NCI-H510A (cell line): ENCODE measurements at places on chromosomes 13 and 19.

GRCh38 chr19:39263912-39264305 is 4.3 kb upstream of the IFNL2 start:
- DNase-seq, result no peak

DNA sequence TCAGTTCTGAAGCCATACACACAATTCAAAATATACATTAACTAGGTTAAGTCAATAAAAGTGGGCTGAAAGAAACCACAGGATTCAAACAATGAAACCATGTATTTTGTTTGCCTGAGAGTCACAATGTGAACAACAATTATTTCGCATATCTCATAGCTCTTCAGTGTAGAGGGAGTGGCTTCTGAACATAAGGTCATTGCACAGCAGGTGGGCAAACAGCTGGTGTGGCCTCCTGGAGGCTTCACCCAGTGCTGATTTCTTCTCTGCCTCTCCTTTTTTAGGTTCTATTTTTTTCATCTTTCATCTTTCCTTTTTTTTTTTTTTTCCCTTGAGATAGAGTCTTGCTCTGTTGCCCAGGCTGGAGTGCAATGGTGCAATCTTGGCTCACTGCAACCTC is 40.4 kb upstream of the ZNF254 start:
- peak; percentile 15 for DNase-seq

DNA sequence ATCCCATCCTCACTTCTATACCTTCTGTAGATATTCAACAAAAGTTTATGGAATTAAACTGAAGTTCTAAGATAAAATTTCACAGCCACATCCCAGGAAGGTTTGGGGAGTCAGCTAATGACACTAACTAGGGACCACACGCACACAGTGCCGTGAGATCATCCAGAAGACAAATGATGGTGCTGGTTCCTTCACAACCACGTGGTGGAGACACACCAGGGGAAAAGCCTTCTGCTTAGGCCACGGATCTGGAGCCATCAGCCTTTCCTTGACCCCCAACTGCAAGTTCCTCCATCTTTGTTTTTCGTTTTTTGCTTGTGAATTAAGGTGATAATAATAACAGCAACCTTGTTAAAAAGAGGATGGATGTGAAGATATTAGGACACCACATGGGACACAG is 241.6 kb upstream of the MAB21L1 start:
- no peak for DNase-seq

DNA sequence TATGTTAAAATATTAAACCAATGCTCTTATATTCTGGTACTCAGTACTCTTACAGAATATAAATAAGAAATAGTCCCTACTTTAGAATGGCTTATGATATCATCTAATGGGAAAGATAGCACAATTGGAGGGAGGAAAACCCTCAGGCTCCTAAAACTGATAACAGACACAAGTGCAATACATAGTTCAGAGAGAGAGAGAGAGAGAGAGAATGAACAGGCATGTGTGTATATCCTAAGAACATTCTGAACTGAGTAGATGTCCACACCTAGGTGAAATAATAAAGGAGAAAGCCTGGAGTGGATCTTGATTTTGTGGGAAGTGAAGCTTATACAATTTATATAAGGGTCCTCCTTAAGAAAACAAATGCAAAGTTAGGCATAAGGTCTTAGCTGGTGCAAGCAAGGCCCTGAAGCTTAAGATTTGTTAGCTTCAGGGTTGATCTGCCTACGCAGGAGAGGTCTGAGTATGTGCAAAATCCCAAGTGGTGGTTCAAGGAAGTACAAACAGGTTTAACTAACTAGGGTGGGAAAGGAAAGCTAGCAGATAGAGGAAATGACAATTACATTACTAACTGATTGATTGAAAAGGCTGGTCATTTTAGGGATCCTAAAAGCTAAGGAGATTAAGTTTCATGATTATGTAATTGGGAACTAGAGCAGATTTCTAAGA is 53.3 kb downstream of the SOX21 start:
- DNase-seq, result no peak

DNA sequence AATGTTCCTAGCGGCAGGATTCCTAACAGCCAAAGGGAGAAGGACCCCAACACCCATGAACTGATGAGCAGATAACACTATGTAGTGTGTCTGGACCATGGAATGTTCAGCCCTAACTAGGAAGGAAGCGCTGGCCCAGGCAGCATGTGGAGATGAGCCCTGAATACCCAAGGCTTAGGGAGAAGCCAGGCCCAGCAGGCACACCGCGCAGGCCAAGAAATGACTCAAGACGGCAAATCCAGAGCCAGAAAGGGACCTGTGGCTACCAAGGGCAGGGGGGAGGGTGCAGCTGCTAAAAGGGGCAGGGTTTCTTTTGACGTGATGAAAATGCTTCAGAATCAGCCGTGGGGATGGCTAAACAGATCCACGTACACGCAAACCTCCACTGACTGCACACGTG is 20.7 kb upstream of the TINCR start:
- no peak for DNase-seq

GRCh38 chr19:3251229-3251628 is 26.8 kb downstream of the CELF5 start:
- DNase-seq, result no peak

DNA sequence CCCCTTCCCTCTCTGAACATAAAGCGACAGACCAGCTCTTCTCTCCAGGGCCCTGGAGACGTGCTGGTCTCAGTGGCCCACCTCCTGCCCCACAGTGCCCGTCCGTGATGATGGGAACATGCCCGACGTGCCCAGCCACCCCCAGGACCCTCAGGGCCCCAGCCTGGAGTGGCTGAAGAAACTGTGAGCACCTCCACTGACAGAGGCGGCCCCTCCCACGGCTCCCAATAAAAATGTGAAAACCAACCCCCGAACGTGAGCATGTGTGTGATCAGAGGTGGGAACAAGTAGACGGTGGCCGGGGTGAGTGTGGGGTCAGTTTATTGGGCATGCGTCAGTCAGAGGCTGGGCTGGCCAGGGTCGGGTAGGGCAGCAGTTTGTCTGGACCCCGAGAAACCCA is 4.1 kb downstream of the NDUFA3 start:
- DNase-seq, result no peak

- peak; percentile 48 for DNase-seq
Measured at GRCh38 chr19:34220472-34221063, 33.8 kb upstream of the GARRE1 start.

DNA sequence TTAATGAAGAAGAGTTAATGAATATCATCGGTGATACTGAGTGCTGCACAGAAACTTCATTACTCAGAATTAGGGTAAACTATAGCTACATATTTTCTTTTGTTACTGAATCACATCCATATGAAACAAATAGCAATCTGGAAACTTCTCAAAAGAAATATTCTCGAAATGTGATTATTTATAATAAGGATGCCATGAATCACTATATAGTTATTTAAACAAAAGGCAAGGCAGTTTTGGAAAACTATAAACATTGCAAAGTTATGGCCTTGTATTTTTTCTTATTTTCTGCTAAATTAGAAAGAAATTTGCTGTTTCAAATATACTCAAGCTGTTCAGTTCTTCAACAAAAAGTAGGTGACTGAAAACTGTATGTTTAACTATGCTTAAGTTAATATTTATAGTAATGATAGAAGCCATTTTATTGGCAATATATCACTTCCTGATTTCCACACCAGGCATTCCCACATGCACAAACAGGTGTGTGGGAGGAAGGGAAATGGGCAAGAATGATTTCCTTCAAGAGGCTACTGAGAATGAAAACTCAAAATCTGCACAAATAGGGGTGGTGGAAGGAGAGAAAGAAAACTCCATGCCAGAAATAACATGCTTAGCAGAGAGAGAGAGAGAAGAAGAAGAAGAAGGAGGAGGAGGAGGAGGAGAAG is 74.5 kb upstream of the FRY start:
- DNase-seq, result no peak

DNA sequence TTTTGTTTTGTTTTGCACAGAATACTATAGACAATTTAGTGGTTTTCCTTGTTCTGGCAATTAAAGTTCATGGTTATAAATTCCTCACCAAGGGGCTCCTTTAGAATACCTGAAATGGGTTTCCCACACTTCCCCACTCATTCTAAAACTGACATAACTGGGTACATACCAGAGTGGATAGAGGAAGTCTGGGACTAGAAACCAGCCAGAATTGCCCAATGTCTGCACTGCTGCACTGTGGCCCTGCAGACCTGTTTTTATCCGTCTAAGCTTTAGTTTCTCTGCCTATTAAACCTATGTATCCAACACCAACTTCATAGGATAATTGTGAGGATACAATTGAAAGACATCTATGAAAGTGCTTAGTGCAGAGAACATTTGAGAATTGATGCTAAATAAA is 498.6 kb downstream of the KCTD12 start:
- DNase-seq, result no peak

GRCh38 chr13:102376318-102376717 is 25.5 kb downstream of the FGF14 start:
- DNase-seq, result no peak

DNA sequence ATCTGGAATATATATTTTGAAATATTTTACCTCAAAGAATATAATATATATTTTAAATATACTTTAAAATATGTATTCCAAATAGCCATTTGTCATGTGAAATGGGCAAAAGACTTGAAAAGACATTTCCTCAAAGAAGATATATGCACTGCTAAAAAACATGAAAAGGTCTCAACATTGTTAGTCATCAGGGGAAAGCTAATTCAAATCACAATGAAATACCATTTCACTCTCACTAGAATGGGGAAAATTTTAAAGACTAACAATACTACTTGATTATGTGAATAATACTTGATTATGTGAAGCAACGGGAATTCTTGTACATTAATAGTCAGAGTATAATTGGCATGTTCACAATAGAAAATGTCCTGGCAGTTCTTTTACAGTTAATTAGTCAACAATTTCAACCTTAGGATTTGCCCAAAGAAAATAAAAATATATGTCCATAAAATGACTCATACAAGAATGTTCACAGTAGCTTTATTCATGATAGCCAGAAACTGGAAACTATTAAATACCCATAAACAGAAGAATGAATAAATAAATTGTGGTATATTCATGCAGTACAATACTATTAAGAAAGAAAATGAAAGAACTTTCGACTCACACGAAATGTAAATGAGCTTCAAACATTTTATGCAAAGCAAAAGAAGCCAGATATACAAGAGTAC is 6.8 kb upstream of the KBTBD6 start:
- DNase-seq, result no peak

DNA sequence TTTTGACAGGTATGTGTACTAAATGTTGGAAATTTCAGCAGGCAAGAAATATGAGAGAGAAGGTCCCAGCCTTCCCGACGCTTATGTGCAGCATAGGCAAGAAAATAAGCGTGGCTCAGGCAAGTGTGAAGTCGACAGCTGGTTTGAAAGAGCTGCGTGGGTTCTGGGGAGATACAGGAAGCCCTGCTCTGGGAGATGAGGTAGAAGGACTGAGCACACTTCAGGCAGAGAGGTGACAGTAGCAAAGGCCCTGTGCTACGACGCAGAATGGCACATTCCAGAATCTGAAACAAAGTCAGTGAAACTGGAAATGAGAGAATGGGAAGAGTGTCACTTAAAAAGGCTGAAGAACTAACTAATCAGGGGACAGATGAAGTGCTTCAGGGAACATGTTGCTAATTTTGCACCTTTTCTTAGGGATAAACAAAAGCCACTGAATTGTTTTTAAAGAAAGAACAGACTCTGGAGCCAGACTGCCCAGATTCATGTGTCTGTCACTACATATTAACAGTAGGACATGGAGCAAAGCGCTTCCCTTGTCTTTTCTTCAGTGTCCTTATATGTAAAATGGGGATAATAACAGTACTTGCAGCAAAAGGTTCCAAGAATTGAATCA is 160.1 kb downstream of the SPRY2 start:
- no peak for DNase-seq

GRCh38 chr13:87676254-87677042 is 5.3 kb downstream of the SLITRK5 start:
- no peak for DNase-seq

DNA sequence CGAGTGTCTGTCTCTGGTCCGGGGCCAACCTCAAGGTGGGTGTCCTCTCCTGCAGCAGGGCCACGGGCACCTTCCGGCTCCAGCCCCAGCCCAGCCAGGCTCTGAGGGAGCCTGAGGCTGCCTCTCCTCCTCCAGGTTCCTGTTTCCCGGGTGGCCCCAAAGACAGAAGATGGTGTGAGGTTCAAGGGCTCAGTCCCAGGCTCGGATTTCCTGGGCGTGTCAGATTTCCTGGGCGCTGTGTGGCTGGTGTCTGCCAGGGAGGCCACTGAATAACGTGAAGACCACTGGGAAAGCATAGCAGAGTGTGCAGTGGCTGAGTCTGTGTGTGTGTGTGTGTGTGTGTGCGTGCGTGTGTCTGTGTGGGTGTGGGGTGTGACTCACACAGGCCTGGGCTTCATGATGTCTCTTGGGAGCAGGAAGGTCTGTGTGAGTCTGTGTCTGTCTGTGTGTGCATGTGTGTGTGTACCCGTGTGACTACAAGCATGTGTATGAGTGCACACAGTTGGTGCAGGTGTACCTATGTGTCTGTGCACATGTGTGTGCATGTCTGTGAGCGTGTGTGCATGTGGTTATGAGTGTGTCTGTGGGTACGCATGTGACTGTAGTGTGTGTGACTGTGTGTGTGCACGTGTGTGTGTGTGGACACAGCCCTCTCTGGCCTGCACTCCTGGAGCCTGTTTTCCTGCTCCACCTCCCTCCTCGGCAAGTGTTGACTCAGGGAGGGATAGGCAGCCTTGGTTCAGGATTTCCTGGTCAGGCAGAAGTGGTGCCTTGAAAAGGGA is 28.3 kb downstream of the CEBPA start:
- DNase-seq, result no peak

DNA sequence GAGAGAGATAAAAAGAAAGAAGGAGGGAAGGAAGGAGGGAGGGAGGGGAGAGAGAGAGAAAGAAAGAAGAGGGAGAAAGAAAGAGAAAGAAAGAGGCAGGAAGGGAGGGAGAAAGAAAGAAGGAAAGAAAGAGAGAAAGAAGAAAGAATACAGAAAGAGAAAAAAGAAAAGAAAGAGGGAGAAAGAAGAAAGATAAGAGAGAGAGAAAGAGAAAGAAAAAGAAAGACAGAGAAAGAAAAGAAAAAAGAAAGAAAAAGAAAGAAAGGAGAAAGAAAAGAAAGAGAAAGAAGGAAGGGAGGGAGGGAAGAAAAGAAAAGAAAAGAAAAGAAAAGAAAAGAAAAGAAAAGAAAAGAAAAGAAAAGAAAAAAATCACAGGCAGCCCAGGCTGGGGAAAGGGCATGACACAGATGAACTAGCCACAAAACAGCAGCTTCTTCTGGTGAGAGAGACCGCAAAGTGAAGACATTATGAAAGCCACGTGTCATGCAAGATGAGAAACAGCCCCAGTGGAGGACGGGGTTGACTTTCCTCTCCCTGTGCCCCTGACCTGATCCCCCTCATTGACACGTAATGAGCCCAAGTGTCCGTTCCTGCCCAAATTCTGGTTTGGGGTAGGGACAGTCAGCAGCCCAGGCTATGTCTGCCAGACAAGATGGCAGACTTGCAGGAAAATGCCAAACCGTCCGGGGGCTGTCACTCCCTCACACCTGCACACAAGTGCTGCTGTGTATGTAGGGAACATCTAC is 102.1 kb downstream of the INSR start:
- no peak for DNase-seq
